ENCODE measurements at places on chromosomes 12 and 14.

- DNase-seq, result no peak
These were observed 175.1 kb upstream of the GZMB start for GRCh38 chr14:24809135-24809534.

DNA sequence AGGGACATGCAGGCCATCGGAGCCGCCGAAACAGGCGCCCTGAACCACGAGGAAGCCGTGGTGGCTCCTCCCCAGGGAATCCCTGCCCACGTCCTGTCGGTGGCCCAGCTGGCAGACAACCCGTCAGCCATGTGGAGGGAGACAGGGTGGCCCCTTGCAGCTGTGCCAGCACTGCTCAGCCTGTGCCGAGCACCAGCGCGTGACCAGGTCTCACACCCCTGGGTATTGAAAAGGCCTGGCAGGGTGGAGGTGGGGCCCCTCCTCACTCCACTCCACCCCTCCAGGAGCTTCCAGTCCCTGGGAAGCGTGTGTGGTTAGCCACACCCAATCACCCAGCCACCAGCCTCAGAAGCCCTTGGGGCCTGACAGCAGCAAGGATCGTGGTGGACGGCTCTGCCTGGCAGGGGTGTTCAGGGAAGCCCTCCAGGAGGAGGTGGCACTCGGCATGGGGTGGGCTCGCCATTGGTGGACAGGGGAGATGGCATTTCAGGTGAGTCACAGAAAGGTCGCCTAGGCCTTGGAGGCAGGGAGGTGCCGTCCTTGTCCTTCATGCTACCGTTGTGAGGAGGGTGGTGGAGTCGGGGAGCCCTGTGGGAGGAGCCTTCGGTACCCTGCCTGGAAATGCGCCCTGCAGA lies 12.3 kb upstream of the DLK1 start:
- DNase-seq, result no peak

- no peak for DNase-seq
These were observed 37.0 kb downstream of the B4GALNT3 start for GRCh38 chr12:496736-497135.

GRCh38 chr12:128798571-128799341 lies 25.0 kb downstream of the SLC15A4 start:
- no peak for DNase-seq

GRCh38 chr12:30026621-30027234 lies 243.0 kb upstream of the TMTC1 start:
- DNase-seq, result peak; percentile 23

GRCh38 chr12:46516933-46517578 lies 144.5 kb upstream of the SLC38A2 start:
- no peak for DNase-seq

- DNase-seq, result peak; percentile 17
These were observed 152.3 kb downstream of the MSRB3 start for GRCh38 chr12:65430571-65431306.

GRCh38 chr14:25101276-25101675 lies 51.3 kb upstream of the STXBP6 start:
- DNase-seq, result no peak

DNA sequence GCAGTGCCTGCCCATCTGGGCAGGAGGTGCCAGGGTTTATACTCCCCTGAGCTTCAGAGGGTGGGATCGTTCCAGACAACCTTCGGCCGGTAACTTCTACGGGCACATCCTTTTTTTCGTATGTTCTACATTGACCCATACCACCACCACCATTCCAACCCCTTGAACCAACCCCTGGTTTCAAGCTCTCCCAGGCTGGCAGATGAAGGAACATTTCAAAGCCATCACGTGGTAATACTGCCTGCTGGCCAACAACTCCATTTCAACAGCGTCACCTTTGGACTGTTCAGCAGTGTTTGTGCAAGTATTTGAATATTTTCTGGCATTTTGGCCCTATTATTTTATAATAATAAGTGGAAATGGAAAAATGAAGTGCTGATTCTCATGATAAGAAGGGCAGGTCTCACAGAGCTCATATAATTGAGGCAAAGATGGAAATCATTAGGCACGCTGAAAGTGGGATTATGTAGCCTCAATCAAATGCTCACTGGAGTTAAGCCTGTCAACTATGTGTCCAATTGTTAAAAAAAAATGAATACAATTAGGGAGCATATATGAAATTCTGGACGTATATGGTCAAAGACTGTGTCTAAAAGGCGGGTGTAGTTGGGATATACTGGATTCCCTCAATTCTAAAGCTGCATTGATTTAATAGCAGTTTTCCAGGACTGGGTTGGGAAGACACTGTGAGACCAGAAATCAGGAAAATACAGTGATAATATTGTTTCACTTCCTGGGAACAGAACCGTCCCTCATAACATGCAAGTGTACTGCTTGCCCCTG lies 162.1 kb downstream of the ZFP36L1 start:
- DNase-seq, result no peak

DNA sequence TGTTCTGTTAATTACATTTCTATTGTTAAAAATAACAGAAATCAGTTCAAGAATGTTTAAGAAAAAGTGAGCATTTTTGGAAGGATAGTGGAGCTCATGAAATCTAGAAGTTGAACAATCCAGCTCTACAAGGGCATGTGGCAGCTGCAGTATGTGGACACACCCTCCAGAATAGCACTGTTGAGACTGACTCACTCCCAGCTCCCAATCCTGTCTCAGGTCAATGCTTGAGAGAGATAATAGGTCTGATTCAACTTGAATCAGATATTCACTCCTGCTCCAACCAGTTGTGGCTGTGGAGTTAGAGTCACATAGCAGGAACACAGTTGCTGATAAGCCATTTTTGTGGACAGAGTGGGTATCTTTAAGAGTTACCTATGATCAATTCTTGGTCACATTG lies 113.0 kb upstream of the NTF3 start:
- peak; percentile 67 for DNase-seq
